ENCODE measurements at places on chromosomes 7 and 10.

DNA sequence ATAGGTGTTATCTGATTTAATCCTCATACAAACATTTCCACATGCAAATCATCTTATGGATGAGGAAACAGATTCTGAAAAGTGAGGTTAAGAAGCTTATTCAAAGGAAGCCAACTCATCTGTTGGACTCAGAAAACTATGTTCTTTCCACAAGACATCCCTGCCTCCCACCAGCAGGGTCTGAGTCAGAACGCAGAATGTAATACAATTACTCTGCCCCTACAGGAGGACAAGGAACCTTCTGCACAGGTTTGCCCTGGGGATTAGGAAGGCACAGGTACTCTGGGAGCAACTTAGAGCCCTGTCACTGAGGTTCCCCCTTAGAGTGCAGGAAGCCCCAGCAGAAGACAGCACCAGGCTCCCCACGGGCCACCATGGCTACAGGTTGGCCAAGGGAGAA lies 255.7 kb downstream of the TNS3 start:
- no peak for DNase-seq

DNA sequence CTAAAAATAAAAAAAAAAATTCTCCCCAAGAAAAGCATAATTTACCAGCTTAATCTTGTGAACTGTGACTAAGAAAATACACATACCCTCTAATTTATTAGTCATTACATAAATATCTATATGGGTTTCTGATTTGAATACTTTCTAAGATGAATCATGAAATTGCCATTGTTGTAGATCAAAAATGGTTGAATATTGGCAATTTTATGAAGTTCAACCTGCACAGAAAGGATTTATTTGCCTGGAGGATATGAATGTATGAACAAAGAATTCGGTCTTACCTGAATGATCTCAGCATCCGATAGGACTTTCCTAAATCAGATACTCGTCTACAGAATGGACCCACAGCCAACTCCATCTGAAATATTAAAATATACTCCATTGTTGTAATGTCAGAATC lies 61.5 kb downstream of the HBP1 start:
- no peak for DNase-seq

GRCh38 chr7:28732071-28732869 lies 225.9 kb downstream of the TRIL start:
- DNase-seq = peak; percentile 29

DNA sequence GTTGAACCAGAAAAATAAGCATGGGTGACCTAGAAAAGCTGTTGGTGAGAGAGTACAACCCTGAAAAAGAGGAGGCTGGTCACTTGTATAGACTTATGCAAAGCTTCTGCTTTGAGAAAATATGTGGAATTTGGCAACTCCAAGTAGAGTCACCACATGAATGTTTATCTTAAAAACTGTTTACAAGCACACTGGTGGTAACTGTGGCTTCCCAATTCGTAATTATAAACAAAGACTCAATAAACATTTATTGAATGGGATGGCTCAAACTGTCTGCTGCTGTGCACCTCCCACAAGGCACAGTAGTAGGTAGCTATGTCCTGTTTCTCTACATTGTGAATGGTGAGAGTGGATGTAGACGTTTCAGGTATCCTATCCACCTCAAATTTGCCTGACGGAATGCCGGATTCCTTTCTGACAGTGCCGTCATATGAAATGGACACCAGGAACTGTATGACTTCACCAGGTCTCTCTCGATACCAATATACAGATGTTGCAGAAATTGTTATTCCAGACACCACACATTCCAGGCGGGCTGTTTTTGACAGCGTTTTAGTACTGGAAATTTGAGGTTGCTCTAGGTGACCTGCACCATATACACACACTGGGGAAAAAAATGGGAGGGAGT lies 43.4 kb upstream of the TARP start:
- DNase-seq = no peak

DNA sequence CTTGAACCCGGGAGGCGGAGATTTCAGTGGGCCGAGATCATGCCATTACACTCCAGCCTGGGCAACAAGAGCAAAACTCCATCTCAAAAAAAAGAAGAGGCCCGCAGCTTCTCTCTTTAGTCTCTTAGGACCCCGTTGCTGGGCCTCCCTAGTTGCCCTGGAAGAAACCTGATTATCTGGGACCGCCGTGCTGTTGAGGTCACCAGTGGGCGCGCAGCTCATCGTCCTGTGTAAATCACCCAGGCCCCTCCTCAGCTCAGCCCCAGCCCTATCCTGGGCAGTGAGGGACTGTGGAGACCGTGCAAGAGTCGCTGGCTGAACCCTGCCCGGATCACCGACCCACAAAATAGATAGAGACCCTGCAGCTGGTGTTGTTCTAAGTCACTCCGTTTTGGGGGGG lies 85.0 kb downstream of the UNCX start:
- DNase-seq = no peak

DNA sequence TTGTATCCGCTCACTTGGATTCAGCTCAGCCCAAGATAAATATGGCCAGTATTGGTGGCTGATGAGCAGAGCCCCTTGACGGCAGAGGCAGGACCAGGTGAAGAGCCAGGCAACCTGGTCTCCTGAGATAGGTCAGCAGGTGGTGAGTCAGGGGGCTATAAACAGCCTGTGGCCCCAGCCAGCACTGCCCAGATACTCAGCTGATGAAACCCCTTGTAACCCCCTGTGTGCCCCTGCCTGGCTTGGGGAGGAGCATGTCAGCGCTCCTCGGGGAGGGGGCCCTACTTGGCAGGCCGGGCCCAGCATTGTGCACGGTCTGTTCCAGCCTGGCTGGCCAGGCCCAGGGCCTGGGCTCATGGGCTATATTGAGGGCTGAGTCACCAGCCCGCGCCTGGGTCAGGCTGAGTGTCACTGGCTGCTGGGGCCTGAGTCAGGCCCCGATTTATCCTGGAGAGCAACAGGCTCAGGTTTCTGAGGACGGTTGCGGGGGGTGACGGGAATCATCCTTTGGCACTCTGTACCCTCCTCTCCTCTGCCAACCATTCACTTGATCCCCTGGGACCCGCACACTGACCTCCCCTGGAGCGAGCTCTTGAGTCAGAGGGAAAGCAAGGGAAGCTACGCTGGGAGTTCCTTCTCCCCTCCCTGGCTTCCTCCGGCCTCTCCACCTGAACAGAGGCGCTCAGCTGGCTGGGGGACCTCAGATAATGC lies 2.8 kb upstream of the FLNC start:
- DNase-seq = peak; percentile 66
